ENCODE measurements at places on chromosomes 2 and 18.
A peak's percentile ranks its signal among the peaks of the same experiment; 100 is the strongest.

DNA sequence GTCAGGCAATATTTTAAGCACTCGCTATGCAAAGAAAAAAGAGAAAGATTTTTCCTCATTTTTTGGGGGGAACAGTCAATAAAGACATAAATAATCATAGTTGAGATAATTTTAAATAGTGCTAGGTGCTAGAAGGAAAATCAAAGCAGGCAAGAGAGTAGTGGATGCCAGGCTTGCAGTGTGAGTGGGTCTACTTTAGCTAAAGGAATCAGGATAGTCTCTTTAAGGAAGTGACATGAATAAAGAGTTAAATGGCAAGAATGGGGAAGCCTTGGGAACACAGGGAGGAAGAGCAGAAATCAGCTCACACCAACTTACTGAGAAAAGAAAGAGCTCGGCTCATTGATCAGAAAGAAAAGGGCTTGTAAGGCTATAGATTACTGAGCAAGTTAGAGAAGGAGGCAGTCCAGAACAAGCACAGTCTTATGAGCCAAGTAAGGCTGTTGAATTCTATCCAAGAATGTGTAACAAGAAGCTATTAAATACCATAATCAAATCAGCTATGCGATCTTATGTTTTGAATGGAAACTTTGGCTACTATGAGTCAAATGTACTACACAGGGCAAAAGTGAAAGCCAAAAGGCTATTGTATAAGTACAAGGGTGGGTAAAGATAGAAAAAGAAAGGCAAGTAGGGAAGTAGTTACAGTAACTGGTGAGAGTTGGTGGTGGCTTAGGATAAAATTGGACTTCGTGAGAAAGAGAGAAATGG lies 833.8 kb upstream of the PIK3C3 start:
- DNase-seq: no peak

DNA sequence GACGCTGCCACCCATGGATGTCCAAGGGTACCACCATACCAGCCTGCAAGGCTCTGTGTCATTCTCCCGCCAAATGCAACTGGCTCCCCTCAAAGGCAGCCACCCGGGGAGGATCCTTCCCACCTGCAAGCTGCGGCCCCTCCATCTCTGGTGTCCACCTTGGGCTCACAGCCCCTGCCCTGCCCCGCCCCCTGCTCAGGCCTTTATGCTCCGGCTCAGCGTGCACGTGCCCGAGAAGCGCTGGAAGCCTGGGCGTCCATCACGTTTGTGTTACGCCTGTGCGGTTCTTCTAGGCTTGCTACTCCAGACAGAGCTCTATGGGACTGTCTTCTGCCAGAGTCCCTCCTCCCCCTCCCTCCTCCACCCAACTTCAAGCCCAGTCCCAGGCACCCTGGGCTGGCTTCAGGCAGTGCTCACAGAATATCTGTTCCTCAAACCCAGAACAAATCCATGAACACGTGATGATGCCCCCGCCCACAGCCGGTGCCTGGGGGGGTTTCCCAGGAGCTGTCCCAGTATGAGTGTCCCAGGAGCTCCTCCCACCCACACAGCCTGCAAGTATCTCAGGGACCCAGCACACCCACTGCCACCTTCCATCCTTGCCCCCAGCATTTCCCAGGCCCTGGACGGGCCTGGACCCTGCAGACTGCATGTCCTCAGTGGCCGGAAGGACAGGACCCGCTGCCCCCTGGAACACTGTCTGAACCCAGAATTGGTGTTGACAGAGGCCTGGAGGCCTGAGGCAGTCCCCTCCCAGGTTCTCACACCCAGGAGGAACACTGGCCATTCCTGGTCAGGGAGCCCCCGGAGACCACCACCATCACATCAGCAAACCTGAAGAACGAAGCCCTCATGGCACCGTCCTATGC lies 30.3 kb downstream of the KIF1A start:
- DNase-seq: peak; percentile 7

DNA sequence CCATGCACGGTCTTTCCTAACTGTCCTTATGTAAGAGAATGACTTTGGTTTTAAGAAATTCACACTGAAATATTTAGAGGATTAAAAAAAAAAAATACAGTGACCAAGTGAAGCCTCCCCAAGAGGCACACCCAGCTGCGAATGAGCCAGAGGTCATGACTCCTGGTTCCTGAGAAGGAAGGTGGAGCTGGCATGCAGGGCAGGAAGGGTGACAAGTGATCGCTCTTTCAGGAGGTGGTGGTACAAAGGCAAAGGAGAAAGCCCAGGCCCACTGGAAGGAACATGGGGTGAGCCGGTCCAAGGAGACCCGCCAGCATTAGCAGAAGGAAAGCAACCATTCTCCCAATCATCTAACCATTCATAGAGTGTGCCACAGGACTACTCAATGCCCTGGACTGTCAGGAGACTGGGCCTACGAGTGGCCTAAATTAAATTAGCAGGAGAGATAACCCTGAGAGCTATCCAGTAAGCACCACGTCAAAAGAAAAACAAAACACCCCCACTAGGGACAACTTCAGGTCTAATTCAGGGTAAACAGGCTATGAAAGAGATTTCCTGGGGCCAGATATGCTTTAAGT lies 7.8 kb downstream of the INO80C start:
- DNase-seq: no peak

- DNase-seq: peak; percentile 37
Observed at GRCh38 chr2:1140389-1141003, 189.8 kb downstream of the SNTG2 start.

DNA sequence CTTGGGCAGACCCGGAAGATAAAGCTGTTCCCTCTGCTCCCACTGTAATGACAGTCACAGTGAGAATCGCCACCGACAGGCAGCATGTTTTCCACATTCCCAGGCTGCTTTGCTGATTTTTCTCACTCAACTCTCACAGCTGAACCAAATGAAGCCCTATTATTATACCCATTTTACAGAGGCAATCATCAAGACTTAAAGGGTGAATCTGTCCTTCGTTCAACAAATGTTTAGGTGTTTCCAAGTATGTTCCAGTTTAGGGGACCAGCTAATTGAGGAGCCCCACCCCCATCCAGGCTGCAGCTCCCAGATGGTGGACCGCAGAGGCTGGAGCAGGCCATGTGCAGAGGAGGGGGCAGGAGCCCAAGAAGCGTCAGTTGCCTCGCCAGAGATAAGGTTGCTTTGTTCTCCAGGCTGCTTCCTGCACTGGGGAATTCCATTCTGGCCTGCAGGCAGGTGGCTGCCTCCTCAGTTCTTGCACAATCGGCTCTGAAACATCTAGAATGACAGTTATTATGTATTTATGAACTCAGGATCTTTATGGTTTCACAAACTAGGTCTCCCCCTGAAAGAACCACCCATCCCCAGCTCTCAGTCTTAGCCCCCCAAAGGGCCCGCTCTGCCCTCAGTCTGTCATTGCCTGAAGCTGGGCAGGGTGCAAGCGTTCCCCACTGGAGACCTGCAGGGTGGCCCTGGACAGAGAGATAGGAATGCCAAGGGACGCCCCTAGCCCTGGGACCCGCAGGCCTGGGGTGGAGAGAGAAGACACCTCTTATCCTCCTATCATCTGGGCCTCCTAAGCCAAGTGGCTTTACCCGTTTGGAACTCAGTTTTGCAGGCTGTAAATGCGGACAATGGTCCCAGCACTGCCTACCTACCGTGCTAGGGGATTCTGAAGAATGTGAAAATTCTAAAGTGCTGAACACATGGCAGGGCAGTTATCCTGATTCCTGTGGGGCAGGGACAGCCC lies 49.1 kb upstream of the MYCN start:
- DNase-seq: no peak

- no peak for DNase-seq
Observed at GRCh38 chr2:45498661-45499550, 112.2 kb downstream of the SRBD1 start.

DNA sequence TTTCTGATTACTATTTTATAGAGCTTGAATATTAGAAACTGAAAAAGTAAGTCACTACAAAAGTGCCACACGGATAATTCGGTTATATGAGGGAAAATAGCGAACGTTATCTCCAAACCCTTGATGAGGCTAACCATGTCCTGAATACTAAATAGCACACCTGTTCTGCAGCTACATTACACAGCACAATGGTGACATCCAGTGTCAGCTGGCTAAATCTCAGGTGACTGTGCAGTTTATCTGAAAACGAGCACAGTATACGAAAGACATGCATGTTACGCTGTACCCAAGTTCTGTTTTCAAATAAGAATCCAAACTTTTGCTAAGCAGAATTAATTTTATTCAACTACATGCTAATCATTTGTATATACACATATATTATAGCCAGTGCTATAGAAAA lies 9.0 kb downstream of the CCDC68 start:
- DNase-seq: no peak

DNA sequence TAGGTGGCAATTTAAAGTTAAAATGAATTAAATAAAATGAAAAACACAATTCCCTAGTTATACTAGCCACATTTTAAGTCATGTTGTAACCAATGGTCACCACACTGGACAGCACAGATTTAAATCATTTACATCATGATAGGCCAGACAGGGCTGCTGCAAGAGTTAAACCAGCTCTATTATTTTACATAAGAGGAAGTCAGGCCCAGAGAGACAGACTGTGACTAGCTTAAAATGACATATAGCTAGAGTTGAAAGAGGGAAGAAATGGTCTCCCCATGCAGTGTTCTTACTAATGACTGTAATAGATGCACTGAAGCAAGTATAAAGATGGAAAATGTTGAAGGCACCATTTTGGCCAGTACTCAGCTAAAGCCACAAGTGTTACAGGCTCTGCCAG lies 69.6 kb downstream of the SLC66A3 start:
- DNase-seq: no peak

DNA sequence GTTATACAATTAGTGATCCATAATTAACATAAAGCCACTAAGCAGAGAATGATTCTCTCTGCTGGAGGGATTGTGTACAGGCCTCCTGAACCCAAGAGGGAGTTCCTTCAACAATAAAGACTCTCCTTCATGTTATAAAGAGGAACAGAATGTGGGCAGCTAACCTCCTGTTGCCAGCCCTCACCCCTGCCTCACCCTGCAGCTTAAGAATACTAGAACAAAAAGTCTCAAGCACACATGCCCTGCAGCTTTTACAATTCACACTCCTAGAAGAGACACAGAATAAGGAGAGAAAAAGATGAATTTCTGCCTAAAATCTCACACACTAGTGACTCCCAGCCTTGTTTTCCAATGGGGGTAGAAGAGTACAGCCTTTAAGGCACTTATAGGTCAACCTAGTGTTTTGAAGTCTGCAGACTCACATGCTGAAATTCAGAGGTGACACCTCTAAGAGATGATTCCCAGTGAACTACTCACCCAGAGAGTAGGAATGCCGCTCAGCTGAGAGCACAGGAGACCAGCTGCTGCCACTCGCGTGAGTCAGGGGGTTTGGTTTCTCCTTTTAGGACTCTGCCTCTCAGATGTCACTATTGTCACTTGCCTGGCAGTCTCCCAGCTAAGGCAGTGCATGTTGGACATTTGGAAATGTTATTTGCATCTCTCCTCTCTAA lies 32.5 kb upstream of the IL1RL1 start:
- no peak for DNase-seq

GRCh38 chr2:30234180-30234971 lies 3.0 kb downstream of the LBH start:
- no peak for DNase-seq

- no peak for DNase-seq
Observed at GRCh38 chr2:208013285-208014178, 11.8 kb downstream of the PLEKHM3 start.

DNA sequence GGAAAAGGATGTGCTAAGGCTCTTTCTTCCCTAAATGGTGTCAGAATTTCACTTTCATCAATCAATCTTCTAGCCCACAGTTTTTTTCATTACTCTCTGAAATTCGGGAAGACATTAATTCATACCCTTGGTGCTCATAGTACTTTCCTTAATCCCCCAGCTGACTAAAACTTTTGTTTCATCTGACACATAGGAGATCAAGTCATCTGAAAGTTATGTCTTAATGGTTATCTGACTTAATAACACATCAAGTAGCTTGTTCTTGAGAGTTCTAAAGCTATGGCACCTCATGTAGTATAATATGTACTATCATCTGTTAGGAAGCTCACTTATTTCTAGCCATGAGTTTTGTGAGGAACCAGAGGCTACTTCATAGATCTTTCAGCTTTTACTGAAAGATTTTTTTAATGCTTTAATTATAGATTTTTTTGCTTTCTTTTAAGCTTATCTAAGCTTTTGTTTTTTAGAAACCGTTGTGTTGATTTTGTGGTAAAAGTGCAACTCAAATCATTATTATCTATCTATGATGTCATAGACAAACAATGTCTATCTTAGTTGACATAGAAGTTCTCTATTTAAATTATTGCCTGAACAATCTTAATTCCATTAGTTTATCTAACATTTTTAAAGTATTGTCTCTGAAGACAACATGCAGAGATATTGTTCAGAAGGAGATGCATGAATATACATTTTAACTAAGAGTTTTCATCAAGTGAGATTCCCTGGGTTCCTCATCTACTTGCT lies 93.6 kb upstream of the UBXN4 start:
- no peak for DNase-seq

- no peak for DNase-seq
Observed at GRCh38 chr2:124039762-124040291, 14.7 kb downstream of the CNTNAP5 start.

DNA sequence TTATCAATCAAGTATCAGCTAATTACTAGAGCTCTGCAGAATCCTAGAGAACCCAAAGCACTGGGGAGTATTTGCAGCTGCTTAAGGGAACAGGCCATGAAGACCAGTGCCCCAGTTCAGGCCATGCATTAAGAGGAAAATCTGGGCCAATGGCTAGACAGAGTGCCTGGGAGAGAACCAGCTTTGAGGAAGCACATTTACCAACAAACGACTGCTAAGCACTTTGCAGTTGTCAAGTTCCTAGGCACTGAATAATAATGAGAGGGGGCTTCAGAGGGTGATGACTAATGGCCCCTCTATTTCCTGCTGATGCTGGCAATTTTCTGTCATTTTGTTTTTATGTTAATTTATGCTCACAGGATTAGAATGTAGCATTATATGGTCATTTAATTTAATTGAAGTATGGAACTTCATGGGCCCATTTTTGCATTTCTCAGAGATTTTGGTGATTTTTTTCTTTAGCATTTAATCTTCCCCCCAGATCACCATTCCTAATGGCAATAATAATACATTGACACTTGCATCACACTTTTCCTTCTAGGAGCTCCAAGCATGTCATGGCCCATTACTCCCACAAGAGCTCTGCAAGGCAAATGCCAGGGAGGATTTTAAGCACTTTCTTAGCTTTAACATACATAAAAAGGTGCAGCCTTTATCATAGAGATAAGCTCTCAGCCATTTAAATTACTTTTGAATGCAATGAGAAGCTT lies 147.7 kb upstream of the SPATS2L start:
- no peak for DNase-seq

DNA sequence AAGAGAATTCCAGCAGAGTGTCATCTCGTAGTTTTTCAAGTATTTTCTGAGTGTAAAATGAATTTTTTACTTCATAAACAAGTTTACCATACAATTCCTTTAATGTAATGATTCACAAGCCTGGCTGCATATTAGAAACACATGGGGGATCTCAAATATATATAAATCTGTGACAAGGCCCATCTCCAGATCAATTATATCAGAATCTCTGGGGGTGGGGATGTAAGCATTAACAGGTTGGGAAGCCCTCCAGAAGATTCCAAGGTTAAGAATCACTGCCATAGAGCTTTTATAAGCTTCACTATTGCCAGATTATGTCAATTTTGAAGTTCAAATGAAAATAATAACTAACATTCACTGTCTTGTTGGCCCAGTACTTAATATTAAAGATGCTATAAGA lies 111.2 kb downstream of the BAZ2B start:
- DNase-seq: no peak

GRCh38 chr2:187689372-187689771 lies 135.1 kb upstream of the TFPI start:
- no peak for DNase-seq

- DNase-seq: no peak
Observed at GRCh38 chr18:78241535-78242253, 737.9 kb upstream of the SALL3 start.
